CD4-positive, alpha-beta T cell treated with Interleukin-12 subunit alpha and Interleukin-12 subunit beta, for 1 hour (primary cell): ENCODE measurements at places on chromosomes 3 and 15.

- no peak for DNase-seq
These were observed 94.0 kb downstream of the WDR76 start for GRCh38 chr15:43920815-43921214.

DNA sequence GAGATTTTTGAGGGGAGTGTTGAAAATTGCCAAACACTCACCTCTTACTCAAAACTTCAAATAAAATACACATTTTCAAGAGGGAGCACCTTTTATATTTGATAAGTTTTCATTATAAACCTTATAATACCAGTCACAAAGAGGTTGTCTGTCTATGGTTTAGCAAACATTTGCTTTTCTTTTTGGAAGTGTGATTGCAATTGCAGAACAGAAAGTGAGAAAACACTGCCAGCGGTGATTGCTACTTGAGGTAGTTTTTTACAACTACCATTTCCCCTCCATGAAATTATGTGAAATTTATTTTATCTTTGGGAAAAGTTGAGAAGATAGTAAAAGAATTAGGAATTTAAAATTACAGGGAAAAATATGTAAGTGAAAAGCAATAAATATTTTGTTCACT is 20.1 kb downstream of the DIPK2A start:
- no peak for DNase-seq

DNA sequence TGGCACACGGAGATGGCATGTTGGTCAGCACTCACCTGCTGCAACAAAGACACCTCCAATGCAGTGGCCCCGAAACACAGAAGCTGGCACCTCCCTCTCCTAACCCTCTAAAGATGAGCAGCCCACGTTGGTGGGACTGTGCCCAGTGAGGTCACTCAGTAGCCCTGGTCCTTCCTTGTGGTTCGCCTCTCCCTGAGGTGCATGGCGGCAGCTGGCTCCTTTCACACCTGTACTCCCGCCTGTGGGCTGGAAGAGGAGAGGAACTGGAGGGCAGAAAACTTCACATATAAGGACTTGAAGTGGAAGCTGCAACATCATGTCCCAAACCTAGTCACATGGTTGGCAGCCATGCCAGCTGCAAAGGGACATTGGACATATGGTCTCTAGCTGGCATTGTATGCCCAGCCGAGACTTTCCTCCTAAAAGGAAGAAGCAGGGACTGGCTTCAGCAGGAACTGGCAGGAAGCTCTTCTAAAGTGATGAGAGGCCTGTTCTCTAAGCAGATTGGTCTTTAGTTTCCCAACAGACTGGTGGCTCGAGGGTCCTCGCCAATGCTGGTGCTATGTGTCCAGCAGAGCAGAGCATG is 10.8 kb upstream of the C3orf22 start:
- DNase-seq: no peak

- no peak for DNase-seq
These were observed 63.0 kb downstream of the NCEH1 start for GRCh38 chr3:172647823-172648222.

DNA sequence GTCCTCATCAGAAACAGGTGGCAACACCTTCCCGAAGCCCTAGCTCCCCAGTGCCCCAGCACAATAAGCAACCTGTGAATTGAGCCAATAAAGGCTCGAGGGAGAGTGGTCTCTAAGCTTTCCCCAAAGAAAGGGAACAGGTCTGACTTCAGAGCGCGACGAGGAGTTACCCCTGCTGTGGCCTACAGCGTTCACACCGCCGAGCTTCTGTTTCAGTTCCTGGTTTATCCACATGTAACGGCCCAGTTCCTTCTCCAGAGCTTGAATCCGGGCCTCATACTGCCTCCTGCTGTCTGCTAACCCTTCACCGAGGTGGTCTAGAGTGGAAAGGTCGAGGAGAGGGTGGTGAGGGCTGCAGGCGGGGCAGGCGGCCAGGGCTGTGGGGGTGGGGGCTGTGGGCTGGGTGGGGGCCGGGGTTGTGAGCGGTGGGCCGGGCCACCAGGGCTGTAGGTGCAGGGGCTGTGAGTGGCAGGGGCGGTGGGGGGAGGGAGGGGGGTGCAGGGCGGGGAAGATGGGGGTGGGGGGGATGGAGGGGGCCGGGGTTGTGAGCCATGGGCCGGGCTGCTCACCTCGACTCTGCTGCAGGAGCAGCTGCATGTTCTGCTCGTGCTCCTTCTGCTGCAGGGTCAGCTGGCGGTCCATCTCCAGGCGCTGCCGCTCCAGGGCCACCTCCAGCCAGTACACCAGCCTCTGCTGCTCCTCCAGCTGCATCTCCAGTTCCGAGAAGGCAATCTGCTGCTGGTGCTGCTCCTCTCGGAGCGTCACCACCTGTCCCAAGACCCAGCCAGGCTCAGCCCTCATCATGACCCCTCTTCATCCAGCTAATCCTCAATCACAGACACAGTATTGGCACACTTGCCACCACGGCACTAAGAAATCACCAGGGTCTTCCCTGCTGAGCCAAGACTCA is 26.2 kb downstream of the KIF7 start:
- no peak for DNase-seq

GRCh38 chr15:97401195-97401594 is 559.3 kb upstream of the ARRDC4 start:
- DNase-seq: no peak

DNA sequence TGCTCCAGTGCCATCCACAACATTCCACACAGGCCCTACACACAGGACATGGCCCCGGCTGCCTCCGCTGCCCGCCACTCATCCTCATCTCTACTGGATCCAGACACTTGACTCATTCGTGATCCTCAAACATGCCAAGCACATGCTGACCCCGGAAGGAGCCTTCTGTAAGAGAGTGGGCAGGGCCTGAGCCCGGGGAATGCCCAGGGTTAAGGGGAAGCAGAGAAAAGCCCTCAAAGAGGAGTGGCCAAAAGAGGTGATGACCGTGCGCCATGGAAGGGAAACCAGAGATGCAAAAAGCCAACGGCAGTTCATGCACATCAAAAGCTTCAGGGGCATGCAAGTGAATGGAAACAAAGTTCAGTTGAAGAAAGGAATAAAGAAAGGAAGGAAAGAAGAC is 46.1 kb downstream of the RFTN1 start:
- DNase-seq: peak; percentile 45

DNA sequence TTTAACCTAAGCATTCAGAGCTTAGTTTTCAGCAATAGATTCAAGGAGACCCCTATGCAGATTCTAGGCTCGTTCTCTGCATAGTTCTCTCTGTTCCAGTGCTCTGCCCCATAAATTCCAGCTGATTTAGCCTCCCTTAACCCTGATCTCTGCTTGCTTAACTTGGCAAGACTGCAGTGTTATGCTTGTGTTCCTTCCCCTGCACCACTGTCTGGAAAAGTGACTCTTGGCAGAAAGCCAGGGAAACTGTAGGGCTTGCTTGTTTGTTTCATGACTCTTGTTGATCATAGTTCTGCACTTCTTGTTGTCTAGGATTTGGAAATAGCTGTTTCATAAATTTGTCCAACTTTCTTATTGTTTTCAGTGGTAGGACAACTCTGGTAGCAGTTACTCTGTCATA is 40.1 kb downstream of the ANAPC13 start:
- no peak for DNase-seq

DNA sequence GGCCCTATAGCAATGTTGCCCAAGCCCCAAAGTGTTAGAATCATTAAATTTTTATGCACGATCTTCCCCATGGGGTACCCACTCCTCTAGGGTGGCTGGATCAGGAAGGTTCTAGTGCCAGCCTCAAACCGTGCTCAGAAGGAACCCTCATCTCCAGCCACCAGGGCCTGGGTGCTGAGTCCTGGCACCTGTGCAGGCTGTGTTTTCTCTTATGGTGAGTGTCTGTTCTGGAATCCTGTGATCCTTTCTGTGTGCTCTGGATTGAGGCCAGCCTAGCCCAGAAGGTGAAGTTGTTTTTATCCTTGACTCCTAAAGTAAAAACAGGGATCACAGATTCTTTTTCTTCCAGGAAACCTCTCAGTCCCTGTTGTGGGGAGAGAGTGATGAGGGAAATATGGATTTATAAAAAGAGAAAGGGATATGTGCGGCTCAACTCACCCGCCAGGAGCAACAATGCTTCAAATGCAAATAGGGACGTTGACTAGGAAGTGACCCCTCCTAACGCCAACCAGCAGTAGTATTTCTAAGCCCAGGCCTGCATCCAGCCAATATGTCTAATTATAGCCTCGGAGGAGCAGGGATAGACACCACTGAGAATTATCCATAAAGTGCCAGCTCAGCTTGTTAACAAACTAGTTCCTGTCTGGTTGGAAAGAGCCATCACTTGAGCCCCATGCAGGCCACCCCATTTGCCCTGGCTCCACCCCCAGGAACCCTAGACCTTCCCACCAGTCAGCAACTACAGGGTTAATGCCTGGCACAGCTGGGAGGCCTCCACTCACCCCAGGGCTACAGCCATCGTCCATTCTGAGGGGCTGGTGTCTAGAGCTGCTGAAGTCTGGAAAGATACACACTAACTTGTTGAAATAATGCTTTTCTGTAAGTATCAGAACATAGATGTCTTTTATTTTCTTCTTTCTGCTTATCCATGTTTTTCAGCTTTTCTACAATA is 513.5 kb upstream of the PROK2 start:
- DNase-seq: no peak

DNA sequence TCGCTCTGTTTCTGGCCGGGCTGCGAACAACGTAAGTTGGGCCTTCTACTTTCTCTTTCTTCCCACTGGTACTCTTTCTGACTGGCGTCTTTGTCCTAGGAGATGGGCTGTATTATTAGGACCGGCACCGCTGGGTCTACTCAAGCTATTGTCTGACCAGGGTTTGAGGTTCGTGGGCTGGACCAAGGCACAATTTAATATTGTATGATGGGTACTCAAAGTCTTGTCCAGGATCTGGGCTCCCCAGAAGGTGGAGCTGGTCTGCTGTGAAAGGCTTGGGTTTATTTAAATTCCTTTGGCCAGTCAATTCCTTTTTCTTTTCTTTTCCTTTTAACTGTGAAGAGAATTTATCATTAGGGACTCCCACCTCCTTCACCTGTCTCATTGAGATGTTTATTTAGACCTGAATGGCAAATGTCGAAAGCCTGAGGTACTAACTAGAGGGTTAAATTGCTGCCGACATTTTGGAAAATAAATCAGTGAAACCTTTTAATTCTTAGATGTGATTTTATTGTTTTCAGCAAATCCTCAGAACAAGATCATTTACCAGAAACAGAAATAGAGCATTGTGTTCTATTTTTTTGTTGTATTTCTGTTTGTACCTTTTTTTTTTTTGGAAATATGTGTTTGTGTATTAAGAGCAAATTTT is 410 bp downstream of the LRRC49 start:
- DNase-seq: no peak

DNA sequence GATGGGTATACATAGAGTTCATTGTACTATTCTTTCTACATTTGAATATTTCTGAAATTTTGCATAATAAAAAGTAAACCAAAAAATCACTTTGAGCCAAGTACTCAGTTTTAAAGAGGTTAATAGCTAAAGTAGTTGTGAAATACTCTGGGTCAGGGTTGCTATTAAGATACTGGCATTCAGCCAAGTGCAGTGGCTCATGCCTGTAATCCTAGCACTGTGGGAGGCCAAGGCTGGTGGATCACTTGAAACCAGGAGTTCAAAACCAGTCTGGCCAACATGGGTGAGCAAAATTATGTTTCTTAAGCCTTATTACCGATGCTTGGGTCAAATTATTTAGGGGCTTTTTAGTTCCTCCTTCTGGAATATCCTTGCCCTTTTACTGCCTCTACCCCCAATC is 122.0 kb upstream of the MELTF start:
- DNase-seq: no peak

DNA sequence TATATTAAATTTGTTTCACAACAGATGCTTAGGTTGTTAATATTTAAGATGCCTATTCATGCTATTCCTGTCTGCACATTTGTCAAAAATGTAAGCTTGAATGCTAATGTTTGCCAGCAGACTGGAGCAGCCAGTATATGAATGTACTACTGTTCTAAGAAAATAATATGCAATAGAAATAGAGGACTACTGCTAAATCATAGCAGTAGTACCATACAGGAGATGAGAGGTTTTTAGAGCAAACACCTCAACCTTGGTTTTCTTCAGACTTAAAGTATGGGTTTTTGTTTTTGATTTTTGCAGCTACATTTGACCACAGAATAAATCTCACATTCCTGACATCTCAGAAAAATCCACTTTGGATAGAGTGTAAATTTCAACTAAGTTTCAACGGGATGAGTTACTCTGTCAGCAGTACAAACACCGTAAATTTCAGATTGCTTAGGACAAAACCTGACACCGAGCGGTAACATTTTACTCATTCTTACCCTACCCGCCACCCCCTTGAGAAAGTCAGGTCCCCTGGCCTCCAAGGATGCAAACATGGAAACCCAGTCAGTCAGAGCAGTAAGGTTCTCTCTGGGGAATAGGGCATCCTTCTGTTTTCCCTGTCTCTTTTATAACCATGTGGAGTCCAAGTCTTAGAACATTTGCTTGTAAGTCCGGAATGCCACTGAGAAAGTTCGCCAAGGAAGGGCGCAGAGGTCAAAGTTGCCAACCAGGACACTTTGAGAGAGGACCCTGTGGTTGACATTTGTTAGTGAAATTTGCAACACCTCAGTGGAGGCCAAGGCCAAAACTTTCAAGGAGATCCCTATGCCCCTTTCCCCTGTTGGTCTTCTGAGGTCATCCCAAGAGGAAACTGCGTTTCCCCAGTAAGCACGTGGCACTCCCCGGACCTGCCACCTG is 17.9 kb upstream of the SATB1 start:
- no peak for DNase-seq

DNA sequence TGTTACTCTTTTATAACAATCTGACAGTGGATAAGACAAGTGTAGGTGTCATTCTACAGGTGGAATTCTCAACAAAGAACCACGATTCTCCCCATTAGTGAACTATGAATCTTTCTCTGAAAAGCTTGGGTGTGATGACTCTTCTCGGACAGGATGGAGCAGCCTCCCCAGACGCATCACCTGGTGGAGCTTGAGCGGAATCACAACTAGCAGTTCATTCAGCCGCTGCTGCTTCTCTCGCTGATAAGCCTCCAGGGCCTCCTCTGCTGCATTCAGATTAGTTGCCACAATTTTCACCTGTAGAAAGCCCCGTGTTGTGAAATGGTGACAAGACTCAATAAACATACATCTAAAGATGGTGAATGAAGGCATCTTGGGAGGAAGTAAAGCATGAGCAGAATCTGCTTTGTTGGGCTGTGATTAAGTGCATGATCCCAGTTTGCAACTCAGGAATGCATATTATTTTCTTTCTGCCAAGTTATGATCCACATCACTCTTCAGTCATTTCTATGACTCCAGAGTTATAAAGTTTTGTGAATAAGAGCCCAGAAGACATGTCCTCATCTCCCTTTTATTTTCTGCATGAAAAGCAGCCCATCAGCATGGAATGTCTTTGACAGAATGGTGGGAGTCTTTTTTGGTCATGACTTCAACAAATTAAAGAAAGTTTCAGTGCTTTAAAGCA is 93.6 kb downstream of the BOC start:
- DNase-seq: no peak

GRCh38 chr3:141051443-141052200 is 475 bp downstream of the SPSB4 start:
- no peak for DNase-seq

- no peak for DNase-seq
These were observed 36.9 kb downstream of the NR1D2 start for GRCh38 chr3:23981955-23982354.

- DNase-seq: peak; percentile 33
These were observed 25.7 kb downstream of the FAM3D start for GRCh38 chr3:58640700-58641372.

- no peak for DNase-seq
These were observed 1.1 kb downstream of the CMTM8 start for GRCh38 chr3:32239307-32240158.
